Cardiac fibroblast (primary cell): ENCODE measurements at places on chromosomes 4 and X.

DNA sequence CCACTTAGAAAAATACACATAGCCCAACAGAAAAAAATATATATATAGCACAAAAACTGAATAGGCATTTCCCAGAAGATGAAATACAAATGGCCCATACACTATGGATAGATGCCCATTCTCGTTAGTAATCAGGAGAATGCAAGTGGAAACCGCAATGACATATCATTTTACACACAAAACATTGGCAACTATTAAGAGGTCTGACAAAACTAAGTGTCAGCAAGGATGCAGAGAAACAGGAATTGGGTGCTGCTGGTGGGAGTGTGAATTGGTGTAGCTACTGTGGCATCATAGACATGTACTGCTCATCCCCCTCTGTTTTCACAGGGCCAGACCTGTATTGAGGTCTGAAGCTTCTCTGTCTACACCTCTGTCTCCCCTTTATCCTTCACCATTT is 320.0 kb downstream of the IDS start:
- peak; percentile 38 for DNase-seq

- DNase-seq: no peak
Measured at GRCh38 chr4:141563723-141564122, 72.7 kb upstream of the IL15 start.

DNA sequence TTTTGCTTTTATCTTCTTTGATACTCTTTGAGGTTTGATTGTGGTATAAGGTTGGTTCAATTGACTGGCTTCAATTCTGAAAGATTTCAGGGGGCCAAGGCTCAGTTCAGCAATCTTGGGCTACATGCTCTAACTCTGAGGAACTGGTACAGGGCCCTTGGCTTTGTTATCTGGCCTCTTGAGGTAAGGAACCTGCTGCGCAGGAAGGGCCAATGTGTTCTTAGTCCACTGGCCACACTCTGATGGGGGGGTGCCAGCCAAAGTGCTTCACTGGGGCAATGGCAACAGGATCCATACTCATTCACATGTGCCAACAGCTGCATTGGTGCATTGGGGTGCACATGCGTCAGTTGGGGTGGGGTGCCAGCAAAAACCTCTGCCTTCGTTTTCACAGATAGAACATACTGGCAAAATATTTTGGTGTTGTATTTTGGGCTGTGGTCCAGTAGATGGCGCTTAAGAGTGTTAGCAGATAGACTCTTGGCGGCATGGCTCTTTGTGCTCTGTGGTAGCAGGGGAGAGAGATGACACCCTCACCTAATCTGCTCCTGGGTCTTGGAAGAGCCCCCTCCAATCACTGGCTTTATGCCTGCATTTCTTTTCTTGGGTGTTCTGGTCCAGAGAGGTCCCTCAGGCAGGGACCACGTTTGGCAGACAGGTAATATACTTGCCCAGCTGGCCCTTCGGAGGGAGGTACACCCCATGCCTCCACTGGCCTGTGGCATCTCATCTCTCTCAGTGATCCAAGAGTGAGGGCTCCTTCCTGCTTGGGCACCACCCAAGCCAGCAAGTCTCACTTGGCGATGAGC is 42.9 kb downstream of the NDST3 start:
- DNase-seq: peak; percentile 44

GRCh38 chr4:138055890-138056289 is 186.3 kb downstream of the SLC7A11 start:
- DNase-seq: peak; percentile 59

DNA sequence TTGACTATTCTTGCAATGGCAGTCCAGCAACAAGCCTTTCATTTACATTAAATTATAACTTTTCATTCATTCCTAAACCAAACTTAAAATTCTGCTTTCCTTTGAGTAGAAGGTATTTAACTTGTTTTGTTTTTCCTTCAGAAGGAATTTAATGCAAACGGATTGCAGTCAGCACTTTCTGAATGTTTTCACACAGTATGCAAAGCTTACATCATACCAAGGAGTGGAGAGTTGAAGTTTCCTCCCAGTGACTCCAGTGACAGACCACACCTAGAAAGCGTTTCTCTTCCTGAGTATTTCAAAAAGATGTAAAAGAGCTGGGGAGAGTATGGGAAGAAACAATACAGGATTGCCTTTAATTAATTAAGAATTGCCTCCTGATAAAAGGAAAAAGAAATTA is 8.1 kb downstream of the EPGN start:
- peak; percentile 73 for DNase-seq

DNA sequence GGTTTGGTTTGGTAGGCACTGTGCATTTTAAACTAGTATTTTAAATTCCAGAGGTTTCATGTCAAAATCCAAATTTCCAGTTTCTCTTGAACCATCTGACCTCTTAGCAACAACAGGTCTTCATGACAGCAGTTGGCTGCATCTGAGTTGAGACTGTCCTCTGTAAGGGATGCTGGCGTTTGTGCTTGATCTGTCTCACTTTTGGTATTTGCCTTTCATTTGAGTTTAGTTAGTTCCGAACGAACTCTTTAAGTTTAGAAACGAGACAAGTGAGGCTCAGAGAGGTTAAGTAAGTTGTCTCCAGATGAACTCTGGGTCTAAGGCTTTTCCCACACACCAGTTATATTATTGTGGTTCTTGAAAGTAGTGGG is 29.1 kb downstream of the SPARCL1 start:
- no peak for DNase-seq

GRCh38 chrX:101415180-101416145 is 7.4 kb downstream of the HNRNPH2 start:
- peak; percentile 85 for DNase-seq

DNA sequence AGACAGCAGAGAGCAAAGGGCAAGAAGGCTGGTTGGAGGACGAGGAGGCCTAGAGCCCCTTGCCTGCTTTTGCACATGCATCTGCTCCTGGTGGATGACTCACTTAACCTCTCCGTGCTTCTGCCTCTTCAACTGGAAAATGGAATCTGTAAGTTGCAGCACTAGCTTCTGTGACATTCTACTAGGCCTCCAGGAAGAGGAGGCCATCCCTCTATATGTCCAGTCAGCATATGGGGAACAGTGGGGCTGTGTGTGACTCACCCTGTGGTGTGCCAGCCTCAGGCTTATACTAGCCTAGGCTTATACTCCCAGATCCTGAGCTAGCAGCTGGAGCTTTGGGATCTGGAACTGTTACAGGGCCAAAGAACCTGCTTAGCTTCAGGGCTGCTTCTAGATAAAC is 36.0 kb downstream of the RTL9 start:
- DNase-seq: peak; percentile 37
